Smooth muscle cell of trachea (primary cell): ENCODE measurements at places on chromosomes 12 and 14. TPM values are rescaled to one million over a fixed set of nuclear protein-coding genes. Genes with fewer than 3 reads are reported as not detected.

The TEP1 gene
- total RNA-seq = 23.7 and 25.5 TPM in 2 replicates

The CNTN1 gene
- 3.0 and 6.5 TPM in 2 replicates for total RNA-seq

The MAPK1IP1L gene
- total RNA-seq = 16.4 and 26.2 TPM in 2 replicates

The TAS2R31 gene
- total RNA-seq = 5.1 and 9.2 TPM in 2 replicates

The KCNH5 gene
- 2.3 and 2.9 TPM in 2 replicates for total RNA-seq

The AQP5 gene
- total RNA-seq = not detected in 2 replicates

The ALX1 gene
- total RNA-seq = under 0.01 TPM in 1 of 2 replicates, not detected in the other

The HEBP1 gene
- 29.4 and 29.8 TPM in 2 replicates for total RNA-seq

The TSPAN31 gene
- total RNA-seq = 66.8 and 85.3 TPM in 2 replicates

The CLECL1 gene
- total RNA-seq = not detected in 2 replicates

The OR6C2 gene
- not detected in 2 replicates for total RNA-seq

The TMEM119 gene
- total RNA-seq = 388 and 611 TPM in 2 replicates

The C3AR1 gene
- total RNA-seq = 0.15 TPM in 1 of 2 replicates, not detected in the other

The CHGA gene
- 0.15 TPM in 1 of 2 replicates, not detected in the other for total RNA-seq

The ALDH1L2 gene
- total RNA-seq = 41.4 and 57.9 TPM in 2 replicates

The SLC10A1 gene
- total RNA-seq = not detected in 2 replicates

The PLXNC1 gene
- total RNA-seq = 6.8 and 27.5 TPM in 2 replicates

The DDX47 gene
- 52.3 and 71.0 TPM in 2 replicates for total RNA-seq

The ST8SIA1 gene
- 9.9 and 11.9 TPM in 2 replicates for total RNA-seq

The KRT1 gene
- total RNA-seq = not detected in 2 replicates

The PZP gene
- not detected in 2 replicates for total RNA-seq

The SCNN1A gene
- total RNA-seq = under 0.01 TPM in 1 of 2 replicates, not detected in the other

The ITGB7 gene
- 0.44 and 1.2 TPM in 2 replicates for total RNA-seq

The LGR5 gene
- total RNA-seq = not detected in 2 replicates

The CIROP gene
- total RNA-seq = 1.7 TPM in 2 replicates

The SMIM41 gene
- total RNA-seq = 4.5 and 4.8 TPM in 2 replicates

The AGAP2 gene
- 0.15 and 0.50 TPM in 2 replicates for total RNA-seq

The CCDC175 gene
- total RNA-seq = not detected in 2 replicates

The PRKD1 gene
- 11.7 and 13.5 TPM in 2 replicates for total RNA-seq

The GPR65 gene
- total RNA-seq = under 0.01 TPM in 1 of 2 replicates, not detected in the other

The GAS2L3 gene
- 15.5 and 44.1 TPM in 2 replicates for total RNA-seq

The C12orf60 gene
- total RNA-seq = 0.99 and 1.3 TPM in 2 replicates

The RASSF3 gene
- total RNA-seq = 17.6 and 25.1 TPM in 2 replicates

The BCL2L14 gene
- not detected in 2 replicates for total RNA-seq

The RDH16 gene
- total RNA-seq = 0.15 and 0.17 TPM in 2 replicates
